Osteoblast (primary cell): ENCODE measurements at places on chromosomes 6 and 20. TPM values are rescaled to one million over a fixed set of nuclear protein-coding genes. Genes with fewer than 3 reads are reported as not detected.

HLA-DQB1 gene
- total RNA-seq: under 0.01 and 6.5 TPM in 2 replicates

APOM gene
- 1.1 and 1.2 TPM in 2 replicates for total RNA-seq

DNA sequence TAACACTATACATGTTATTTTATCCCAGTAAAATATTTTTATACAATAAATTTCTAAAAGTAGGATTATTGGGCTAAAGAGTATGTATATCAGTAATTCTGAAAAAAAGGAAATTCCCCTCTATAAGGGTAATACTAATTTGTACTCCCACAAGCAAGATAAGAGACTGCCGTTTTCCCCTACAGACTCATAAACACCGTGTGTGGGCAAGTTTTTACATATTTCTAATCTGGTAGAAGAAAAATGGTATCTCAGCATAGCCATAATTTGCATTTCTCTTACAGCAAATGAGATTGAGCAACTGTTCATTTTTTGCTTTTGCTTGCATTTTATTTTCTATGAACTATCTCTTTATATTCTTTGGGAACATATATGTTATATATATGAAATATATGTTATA, 26.0 kb upstream of the MYMX start:
- no peak for DNase-seq
- H3K4me1 ChIP-seq: no peaks in the 10 kb centered on the region
- H3K27ac ChIP-seq: no peak overlapping the region

GRCh38 chr6:164022632-164023031, 608.1 kb downstream of the QKI start:
- H3K36me3 ChIP-seq: no peaks in the 10 kb centered on the region
- H3K27me3 ChIP-seq: no peaks in the 10 kb centered on the region
- H3K27ac ChIP-seq: no peak overlapping the region
- no peak for DNase-seq
- no peaks in the 10 kb centered on the region for H3K4me1 ChIP-seq

- H3K27ac ChIP-seq: no peak overlapping the region
- DNase-seq: no peak
- no peak overlapping the region for H3K4me3 ChIP-seq
These were observed 180.7 kb downstream of the HIVEP2 start for GRCh38 chr6:142764311-142764710.

DNA sequence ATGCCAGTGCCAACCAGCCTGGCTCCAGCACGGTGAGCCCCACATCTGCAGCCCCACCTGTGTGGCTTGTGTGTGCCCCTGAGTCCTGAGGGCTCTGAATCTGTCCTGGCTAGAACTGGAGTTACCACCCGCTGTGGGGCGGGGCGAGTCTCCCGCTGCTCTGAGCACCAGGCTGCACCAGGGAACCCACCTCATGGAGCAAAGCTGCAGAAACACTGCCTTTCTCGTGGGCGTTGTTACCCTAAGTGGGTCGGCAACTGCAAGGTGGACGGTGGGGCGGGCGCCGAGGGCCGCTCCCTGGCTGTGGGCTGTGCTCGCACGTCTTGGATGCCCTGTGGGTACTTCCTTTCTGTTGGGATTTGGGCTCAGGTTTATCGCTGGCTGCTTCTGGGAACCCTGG, 12.7 kb upstream of the ZBTB46 start:
- H3K27ac ChIP-seq: no peak overlapping the region
- DNase-seq: no peak
- H3K4me3 ChIP-seq: no peak overlapping the region
- H3K36me3 ChIP-seq: no peaks in the 10 kb centered on the region
- peaks cover 17% of the 10 kb centered on the region for H3K27me3 ChIP-seq

PEX3 gene
- total RNA-seq: 19.2 and 22.1 TPM in 2 replicates

CRISP3 gene
- total RNA-seq: not detected in 2 replicates

DNA sequence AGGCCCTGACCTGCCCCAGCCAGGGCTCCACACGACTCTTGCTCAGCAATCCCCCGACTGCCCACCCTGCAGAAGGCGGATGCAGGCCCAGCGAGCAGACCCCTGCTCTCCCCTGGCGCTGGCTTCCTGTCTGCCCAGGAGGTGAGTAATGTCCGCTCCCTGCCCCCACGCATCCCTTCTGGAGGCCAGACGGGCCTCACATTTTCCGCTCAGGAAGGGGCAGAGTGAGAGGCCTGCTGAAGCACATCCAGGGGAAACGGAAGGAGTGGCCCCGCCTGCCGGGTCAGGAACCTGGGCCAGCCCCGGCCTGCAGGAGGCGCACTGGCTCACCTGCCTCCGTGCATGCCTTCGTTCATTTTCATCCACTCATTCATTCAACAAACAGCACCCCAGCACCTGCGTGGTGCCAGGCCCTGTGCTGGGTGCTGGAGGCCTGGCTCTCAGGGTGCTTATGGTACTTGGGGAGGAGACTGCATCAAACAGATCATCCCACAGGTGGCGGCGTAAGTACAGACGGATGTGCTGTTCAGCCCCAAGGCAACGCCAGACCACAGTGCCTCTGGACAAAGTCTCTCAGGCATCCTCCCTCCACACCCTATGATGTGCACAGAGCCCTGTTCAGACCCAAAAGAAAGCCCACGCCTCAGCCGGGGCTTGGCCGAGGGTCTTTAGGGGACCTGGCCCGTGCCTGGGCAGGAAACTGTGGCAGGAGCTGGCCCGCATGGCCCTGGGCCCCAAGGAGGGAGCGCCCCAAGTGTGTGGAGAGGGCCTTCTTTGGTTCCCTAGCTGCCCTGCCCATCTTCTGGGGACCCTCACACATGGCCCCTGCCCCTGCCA, 112.1 kb downstream of the ASXL1 start:
- peak; percentile 80 for DNase-seq
- H3K27ac ChIP-seq: peak overlapping the region; percentile 41
- H3K4me3 ChIP-seq: no peak overlapping the region
- peaks cover 18% of the 10 kb centered on the region for H3K4me1 ChIP-seq
- no peaks in the 10 kb centered on the region for H3K36me3 ChIP-seq

GRCh38 chr6:19804205-19805128, 32.7 kb upstream of the ID4 start:
- H3K4me1 ChIP-seq: peaks cover 20% of the 10 kb centered on the region
- peak overlapping the region; percentile 80 for H3K4me3 ChIP-seq
- no peaks in the 10 kb centered on the region for H3K27me3 ChIP-seq
- peak overlapping the region; percentile 99 for H3K27ac ChIP-seq
- peak; percentile 96 for DNase-seq

- peaks cover 59% of the 10 kb centered on the region for H3K27me3 ChIP-seq
- no peaks in the 10 kb centered on the region for H3K36me3 ChIP-seq
- H3K4me3 ChIP-seq: no peak overlapping the region
- DNase-seq: no peak
- H3K27ac ChIP-seq: no peak overlapping the region
These were observed 11.1 kb downstream of the ULBP1 start for GRCh38 chr6:149974825-149975224.

GRCh38 chr6:152232501-152233151, 404.5 kb downstream of the SYNE1 start:
- peak; percentile 48 for DNase-seq
- peaks cover 55% of the 10 kb centered on the region for H3K36me3 ChIP-seq
- H3K27me3 ChIP-seq: no peaks in the 10 kb centered on the region
- H3K4me3 ChIP-seq: no peak overlapping the region
- H3K27ac ChIP-seq: peak overlapping the region; percentile 68
- H3K4me1 ChIP-seq: peaks cover 20% of the 10 kb centered on the region

DNA sequence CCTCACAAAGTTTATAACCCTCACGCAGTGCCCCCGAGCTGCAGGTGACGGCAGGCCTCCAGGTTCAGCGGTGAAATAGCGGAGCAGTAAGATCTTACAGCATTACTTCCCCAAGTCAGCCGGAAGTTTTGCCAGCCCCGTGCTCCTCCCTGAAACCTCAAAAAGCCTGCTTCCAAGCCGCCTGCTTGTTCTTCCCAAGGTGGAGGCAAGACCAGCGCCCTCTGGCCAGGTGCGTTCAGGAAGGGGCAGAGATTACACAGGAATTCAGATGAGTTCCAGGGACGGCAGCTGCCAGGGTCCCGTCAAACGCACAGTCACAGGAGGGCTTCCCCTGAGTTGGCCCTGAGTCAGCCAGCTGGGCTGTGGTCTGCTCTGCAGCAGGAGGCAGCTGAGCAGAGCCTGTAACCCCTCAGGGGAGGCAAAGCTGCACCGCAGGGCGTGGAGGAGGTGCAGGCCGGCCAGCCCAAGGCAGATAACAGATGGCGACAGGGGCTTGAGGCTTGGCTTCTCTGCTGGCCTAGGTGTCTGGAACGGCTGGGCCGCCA, 124.1 kb upstream of the RPS6KA2 start:
- no peaks in the 10 kb centered on the region for H3K4me1 ChIP-seq
- no peaks in the 10 kb centered on the region for H3K36me3 ChIP-seq
- no peak overlapping the region for H3K27ac ChIP-seq
- DNase-seq: no peak
- H3K4me3 ChIP-seq: no peak overlapping the region

DNA sequence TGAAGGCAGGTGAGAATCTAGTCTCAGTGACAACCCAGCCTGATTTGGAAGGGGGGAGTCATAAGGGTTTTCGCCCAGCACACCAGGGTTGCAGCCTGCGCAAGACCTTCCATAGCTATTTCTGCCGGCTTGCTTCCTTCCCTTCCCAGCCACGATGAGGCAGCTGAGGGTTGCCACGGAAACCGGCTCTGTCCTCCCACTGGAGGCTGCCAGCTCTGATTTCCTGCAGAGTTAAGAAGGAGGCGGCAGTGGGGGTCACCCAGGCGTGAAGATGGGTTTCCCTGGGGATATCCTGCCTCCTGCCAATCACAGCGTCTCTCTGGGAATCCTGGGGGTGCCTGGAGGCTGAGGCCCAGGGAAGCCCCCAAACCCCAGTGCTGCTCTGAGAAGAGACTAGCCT, 23.1 kb upstream of the KCNB1 start:
- no peaks in the 10 kb centered on the region for H3K36me3 ChIP-seq
- no peak for DNase-seq
- peaks cover 6% of the 10 kb centered on the region for H3K4me1 ChIP-seq
- no peak overlapping the region for H3K27ac ChIP-seq

GRCh38 chr6:110746680-110747079, 68.6 kb downstream of the CDK19 start:
- H3K27ac ChIP-seq: no peak overlapping the region
- no peaks in the 10 kb centered on the region for H3K4me1 ChIP-seq
- no peak for DNase-seq
- no peaks in the 10 kb centered on the region for H3K27me3 ChIP-seq
- H3K4me3 ChIP-seq: no peak overlapping the region
- no peaks in the 10 kb centered on the region for H3K36me3 ChIP-seq

GRCh38 chr20:62463651-62464424, 12.0 kb downstream of the GATA5 start:
- no peak overlapping the region for H3K27ac ChIP-seq
- no peaks in the 10 kb centered on the region for H3K36me3 ChIP-seq
- H3K4me1 ChIP-seq: no peaks in the 10 kb centered on the region
- no peak overlapping the region for H3K4me3 ChIP-seq
- H3K27me3 ChIP-seq: peaks cover 4% of the 10 kb centered on the region

GRCh38 chr20:33648396-33649004, 13.6 kb upstream of the C20orf144 start:
- no peak overlapping the region for H3K4me3 ChIP-seq
- DNase-seq: peak; percentile 82
- H3K4me1 ChIP-seq: peaks cover 22% of the 10 kb centered on the region
- H3K27ac ChIP-seq: no peak overlapping the region

DNA sequence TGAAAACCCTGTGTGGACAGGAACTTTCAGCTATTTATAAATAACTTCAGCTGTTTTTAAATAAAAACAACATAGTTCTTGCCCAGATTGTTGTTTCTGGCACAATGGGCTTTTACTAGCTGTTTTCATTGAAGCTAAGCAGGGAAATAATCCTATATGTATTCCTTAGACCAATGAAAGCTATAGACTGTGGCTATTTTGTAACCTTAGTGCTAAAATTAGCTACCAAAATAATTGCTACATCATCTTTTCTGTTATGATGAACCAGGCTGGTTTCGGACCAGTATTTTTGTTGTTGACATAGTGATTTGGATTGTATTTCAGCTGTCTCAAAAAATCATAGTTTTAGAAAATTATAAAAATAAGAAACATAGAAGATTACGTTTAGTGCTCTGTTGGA, 13.7 kb downstream of the PHF3 start:
- H3K4me3 ChIP-seq: no peak overlapping the region
- H3K27me3 ChIP-seq: no peaks in the 10 kb centered on the region
- H3K36me3 ChIP-seq: no peaks in the 10 kb centered on the region
- DNase-seq: no peak

HUS1B gene
- total RNA-seq: 0.59 and 0.72 TPM in 2 replicates

DNA sequence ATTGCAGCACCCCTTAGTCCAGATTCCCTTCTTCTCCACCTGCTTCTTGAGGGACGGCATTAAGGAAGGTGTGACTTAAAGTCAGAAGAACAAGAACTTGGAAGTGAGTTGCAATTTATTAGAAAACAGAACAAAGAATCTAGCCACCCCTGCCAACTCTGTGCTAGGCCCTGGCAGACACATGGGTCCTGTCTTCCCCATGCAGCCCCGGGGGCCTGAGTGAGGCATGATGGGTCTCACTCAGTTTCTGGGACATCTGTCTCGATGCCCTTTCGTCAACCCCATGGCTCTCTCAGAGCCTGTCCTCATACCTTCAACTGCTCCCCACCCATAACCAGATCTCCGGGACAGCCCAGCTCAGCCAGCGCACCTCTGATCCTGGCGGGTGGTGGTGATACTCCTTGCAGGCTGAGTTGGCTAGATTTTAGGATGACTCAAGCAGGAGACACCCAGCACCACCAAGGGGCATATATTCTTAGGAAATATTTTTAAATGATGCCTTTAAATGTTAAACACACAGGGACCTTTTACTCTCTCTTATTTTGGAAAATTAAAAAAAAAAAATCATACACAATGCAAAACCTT, 143.2 kb upstream of the RNF24 start:
- no peaks in the 10 kb centered on the region for H3K36me3 ChIP-seq
- H3K27me3 ChIP-seq: no peaks in the 10 kb centered on the region
- peak; percentile 92 for DNase-seq
- H3K27ac ChIP-seq: no peak overlapping the region
- peaks cover 22% of the 10 kb centered on the region for H3K4me1 ChIP-seq

DNA sequence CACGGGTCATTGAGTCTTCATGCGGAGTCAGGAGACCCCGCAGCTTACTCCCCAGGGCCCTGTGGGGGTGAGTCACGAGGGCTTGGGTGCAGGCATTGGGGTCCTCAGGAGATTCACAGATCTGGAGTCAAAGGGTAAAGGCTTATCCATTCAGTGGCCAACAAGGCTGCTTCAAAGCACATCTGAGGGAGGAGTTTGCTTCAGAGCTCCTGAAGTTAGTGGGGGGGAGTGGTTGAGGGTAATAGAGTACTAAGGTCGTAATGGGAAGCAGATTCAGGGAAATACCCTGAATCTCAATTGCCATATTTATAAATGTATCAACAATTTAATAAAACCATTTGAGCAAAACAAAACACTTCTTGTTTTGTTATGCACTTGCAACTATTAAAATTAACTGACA, 37.3 kb downstream of the SH3BGRL2 start:
- peaks cover 5% of the 10 kb centered on the region for H3K4me1 ChIP-seq
- H3K36me3 ChIP-seq: no peaks in the 10 kb centered on the region
- H3K27ac ChIP-seq: no peak overlapping the region
- no peak for DNase-seq
- H3K27me3 ChIP-seq: no peaks in the 10 kb centered on the region
- no peak overlapping the region for H3K4me3 ChIP-seq

DNA sequence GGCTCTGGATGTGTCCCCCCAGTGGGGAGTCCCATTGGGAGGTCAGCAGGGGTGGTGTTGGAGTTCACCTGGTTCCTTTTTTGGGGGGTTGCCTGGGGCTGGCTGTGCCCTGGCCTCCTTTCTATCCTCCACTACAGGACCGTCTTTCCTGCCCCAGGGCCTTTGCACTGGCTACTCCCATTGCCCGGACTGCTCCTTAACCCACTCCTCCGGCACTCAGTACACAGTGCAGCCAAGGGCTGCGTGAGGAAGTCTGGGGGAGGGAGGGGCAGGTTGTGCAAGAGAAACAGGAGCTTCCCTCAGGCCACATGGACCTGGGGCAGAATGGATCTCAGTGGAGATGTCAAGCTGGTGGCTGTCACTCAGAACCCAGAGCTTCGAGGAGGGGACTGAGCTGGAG, 429.3 kb upstream of the SULF2 start:
- DNase-seq: no peak
- no peaks in the 10 kb centered on the region for H3K4me1 ChIP-seq
- no peak overlapping the region for H3K27ac ChIP-seq
- H3K27me3 ChIP-seq: peaks cover 4% of the 10 kb centered on the region
- H3K4me3 ChIP-seq: no peak overlapping the region
- H3K36me3 ChIP-seq: no peaks in the 10 kb centered on the region
